HAP-1 (cell line): ENCODE measurements at places on chromosomes 2 and 18.

GRCh38 chr2:29655391-29656086, 265.8 kb downstream of the ALK start:
- DNase-seq: no peak

GRCh38 chr18:58497845-58498244, 131.0 kb downstream of the ALPK2 start:
- DNase-seq: no peak

DNA sequence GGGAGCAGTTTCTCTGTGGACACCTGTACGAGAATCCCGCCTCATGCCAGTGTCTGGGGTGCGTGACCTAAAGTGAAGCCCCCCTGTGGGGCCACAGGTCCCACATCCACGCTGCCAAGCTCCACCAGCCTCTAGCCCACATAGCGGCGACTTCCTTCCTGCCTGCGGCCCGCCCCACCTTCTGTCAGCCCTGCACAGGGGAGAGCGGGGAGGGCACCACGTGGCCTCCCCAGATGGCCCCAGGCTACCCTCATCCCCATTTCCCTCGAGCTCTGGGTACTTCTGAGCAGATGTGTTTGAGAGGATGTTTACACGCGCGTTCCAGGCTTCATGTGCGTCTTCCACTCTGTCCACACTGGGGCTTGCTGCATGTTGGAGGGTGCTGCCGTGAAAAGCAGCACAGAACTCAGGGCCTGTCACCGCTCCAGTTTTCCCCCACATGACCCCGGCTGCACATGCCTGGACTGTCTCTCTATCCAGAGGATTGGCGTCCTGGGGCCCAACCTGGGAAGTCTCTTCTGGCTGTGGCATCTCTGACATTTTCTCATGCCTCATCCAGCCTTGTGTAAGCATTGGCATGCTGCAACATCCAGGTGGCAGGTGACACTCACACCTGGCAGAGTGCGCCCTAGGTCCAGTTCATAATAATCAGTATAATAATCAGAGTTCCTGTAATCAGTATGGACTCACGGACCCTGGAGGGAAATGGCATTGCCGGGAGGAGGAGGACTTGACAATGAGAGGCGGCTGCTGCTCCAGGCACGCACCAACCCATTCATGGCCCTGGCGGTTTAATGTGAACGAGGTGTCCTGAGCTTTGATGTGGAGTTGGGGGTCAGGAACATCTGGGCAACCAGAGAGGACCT, 146.3 kb upstream of the TWIST2 start:
- DNase-seq: no peak

DNA sequence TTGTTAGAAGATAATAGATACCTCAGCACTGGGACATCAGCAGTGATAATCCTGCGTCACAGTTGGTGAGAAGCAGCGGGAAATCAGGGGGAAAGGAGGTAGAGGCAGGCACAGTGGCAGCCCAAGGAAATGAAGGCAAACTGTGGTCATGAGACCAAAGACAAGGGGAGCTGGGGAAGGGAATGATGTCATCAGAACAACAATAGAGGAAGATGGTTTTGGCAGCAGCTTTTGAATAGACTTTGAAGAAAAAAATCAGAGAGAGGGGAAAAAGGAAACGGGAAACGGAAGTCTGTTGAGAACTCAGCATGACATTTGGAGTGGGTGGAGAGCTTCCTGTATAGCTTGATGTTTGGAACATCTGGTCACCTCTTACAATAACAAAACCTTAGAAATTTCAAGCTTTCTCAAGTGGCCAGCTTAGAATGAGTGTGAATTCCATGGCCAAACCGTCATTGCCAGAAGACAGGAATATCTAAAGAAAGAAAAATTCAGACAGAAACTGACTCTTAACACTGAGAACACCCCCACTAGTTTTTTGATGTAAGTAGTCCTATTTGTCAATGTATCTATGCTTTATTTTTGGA, 18.4 kb upstream of the YES1 start:
- DNase-seq: peak; percentile 29

GRCh38 chr2:45227347-45227746, 218.1 kb upstream of the SIX2 start:
- DNase-seq: no peak

GRCh38 chr2:187617120-187617519, 62.9 kb upstream of the TFPI start:
- no peak for DNase-seq

GRCh38 chr18:1710114-1710513, 805.4 kb downstream of the ADCYAP1 start:
- DNase-seq: no peak

- DNase-seq: no peak
Observed at GRCh38 chr2:236604575-236605344, 35.1 kb downstream of the ACKR3 start.

GRCh38 chr2:197931661-197932312, 127.4 kb downstream of the PLCL1 start:
- DNase-seq: no peak

DNA sequence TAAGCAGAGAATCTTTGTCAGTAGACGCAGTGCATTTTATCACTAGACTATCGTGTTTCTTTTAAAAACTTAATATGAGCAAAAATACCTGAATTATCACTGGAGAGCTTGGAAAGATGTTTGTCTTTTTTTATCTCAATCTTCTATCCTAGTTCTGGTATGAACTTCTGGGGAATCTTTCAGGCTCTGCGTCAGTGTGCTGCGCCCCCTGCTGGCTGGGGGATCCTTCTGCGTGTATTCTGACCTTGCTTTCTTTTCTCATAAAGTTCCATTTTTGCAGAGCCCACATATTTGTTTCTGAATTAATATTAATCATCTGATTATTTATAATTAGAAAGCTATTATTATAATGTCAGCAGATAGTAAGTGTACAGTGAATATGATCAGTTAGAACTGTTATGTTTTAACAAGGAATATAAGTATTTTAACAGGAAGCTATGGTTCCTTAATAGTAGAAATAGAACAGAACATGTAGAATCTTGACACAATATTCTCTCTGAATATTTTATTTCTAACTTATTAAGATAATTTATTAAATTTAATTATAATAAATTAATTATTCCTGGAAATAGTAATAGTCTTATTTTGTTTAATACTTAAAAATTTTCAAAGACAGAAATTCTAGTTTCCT, 945.0 kb upstream of the CRIM1 start:
- DNase-seq: peak; percentile 73

GRCh38 chr18:23131693-23132319, 3.5 kb upstream of the CABLES1 start:
- peak; percentile 80 for DNase-seq

GRCh38 chr18:74353169-74353775, 37.6 kb downstream of the C18orf63 start:
- peak; percentile 18 for DNase-seq

DNA sequence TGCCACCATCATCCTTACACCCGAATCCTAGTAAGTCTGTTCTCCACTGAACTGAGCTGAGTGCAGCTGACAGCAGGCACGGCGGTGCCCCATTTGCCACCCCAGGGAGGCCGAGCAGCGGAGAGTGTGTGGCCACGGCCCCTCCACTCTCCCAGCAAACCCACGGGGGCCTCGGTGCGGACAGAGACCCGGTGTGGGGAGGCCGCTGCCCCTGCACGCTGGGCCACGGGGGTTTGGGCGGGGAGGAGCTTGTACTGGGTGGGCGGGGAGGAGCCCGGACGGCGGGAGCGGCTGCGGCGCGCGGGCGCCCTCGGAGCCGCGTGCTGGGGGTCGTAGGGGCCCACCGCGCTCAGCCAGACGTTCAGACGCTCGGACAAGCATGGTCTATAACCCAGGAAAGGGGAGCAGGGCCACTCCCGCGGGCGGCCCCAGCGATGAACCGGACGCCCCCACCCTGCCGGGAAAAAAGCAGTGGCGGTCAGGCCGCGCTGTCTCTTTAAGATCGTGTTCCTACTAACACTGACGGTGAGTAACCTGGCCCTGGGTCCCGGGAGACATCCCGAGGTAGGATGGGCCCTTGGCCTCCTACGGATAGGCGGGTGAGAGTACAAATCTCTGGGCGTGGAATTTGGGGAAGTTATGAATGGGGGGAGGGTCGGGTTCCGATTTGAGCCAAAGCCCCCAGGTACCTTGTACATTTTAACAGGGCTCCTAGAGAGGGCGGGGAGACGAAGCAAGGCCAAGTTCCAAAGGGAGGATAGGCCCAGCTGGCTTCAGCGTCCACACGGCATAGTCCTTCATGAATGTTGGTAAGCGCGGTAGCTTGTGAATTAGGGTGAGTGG, at the start of gene ITPRIPL1:
Gene ITPRIPL1, plus strand, starts transcription at position 277 of the 843 bp plus-strand sequence. Its CDS starts 523 bp downstream, at position 800.
- DNase-seq: no peak

DNA sequence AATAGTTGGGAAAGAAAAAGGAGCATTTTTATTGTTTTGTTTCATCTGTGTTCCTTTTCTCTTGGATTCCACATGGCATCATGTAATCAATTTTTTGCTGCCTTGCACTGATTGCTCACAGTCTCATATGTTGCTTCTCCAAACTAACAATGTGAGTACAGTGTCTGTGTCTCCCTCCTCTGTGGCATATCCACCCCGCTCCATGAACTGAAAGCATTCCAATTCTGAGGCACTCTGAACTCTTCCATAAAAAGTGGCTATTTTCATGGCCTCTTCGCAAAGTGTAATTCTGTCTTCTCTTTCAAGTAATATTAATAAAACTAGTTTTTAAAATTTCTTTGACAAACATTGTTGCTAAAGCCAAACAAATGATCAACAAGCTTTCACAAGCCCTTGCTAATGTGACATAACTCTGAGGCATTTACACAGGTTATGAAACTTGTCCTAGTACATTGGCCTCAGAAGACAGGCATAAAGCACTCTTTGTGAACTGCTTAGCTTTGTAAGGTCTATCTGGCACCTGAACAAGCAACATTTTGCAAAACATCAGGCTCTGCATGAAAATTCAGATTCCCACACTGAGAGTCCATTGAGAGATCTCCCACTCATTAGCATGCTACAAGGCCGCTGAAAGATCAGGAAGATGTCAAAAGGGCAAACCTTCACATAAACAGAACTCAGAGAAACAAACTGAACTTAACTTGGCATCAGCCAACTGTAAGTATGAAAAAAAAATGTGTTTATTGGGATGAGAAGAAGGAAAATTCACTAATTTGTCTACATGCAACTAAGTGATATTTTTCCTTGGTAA, 33.0 kb downstream of the GPR75 start:
- DNase-seq: no peak

DNA sequence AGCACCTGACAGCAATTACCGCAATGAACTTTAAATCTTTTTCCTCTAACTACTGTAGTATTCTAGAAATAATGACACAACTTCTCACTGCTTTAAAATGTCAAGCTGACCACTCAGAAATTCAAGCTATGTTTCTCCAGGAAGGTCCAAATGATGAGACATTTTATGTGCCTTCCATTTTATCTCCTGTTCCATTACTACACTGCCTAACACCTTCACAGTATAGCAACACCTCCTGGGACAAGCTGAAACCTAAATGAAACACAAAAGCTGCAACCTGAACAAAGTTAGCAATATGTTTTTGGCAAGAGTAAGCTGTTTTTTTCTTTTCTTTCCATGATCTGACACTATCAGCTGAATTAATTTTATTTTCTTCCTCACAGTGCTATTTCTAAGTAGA, 81.9 kb downstream of the IKZF2 start:
- DNase-seq: no peak

DNA sequence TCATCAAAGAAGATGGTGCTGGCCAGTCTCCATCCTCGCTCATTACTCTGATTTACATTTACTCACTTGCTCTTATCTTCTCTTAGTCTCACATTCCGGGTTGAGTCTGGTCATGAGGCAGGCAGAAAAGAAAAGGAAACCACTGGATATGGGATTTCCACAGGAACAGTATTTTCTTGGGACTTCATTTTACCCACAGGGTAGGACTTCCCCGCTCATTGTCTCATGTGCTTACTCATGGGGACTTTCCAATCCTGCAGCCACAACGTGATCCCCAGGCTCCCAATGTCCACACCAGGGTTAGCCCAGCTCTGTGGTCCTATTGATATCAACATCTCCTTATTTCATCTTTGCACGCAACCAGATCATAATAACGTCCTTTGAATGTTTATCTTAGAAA, 373.8 kb downstream of the TMEM182 start:
- no peak for DNase-seq

GRCh38 chr18:382423-382984, 114.7 kb upstream of the THOC1 start:
- DNase-seq: no peak

DNA sequence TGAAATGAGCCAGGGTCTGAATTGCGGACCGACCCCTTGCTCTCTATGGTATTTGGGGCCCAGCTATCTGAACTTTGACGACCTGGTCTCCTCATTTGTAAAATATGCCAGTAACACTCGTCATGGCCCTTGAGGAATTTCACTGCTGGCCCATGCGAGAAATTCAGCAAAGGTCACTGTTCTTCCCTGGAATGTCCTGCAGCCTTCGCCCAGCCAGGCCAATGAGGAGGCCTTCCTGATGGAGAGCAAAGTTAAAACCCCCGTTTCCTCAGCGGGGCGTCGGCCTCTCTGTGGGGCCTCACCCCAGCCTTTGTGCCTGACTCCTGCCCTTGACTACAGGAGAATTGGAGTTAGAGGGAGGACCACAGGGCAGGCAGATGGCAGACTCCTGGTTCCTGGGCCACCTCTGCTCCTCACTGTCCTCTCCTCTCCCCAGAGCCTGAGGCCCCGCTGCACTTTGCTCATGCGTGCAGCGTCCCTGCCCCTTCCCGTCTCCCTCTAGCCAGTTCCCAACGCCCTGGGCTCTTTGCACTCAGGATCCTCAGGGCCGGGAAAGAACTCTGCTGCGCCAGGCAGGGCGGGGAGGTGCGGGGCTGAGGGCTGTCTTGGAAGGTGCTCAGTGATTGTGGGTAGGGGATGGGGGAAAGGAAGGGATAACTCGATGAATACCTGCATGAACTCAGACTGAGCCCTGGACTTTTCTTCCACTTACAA, 257.0 kb upstream of the RAB6C start:
- no peak for DNase-seq

- no peak for DNase-seq
Observed at GRCh38 chr2:52498077-52498750, 1269.4 kb upstream of the CHAC2 start.

DNA sequence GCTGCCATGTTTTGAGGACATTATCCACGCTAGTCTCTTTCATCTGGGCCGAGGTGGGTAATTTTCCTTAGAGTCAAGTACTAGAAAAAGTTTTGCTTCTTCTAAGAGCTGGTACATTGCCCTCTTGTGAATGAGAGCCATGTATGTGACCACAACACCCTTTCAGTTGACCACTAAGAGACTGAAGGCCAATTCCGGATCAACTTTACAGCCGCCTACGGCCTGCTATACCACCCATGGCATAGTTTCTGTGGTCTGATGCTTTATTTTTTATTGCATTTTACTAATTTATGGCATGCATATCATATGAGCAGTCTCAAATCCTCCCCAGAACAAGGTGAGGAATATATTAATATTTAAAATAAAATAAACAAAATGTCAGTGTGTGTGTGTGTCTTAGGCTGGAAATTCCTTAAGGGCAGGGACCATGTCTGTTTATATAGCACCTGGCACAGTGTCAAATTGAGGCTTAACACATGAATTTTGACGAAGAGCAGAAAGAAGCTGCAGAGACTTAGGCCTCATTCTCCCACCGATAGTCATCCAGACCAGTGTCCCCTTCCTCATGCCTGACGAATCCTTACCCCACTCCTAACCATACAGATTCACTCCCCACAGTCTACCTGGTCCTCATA, 35.4 kb downstream of the PSD4 start:
- no peak for DNase-seq
